Activated naive CD8-positive, alpha-beta T cell treated with anti-CD3 and anti-CD28 coated beads, Interleukin-2, amount 50 U/mL, for 24 hours (primary cell): ENCODE measurements at places on chromosomes 16 and 17.
A peak's percentile ranks its signal among the peaks of the same experiment; 100 is the strongest.

DNA sequence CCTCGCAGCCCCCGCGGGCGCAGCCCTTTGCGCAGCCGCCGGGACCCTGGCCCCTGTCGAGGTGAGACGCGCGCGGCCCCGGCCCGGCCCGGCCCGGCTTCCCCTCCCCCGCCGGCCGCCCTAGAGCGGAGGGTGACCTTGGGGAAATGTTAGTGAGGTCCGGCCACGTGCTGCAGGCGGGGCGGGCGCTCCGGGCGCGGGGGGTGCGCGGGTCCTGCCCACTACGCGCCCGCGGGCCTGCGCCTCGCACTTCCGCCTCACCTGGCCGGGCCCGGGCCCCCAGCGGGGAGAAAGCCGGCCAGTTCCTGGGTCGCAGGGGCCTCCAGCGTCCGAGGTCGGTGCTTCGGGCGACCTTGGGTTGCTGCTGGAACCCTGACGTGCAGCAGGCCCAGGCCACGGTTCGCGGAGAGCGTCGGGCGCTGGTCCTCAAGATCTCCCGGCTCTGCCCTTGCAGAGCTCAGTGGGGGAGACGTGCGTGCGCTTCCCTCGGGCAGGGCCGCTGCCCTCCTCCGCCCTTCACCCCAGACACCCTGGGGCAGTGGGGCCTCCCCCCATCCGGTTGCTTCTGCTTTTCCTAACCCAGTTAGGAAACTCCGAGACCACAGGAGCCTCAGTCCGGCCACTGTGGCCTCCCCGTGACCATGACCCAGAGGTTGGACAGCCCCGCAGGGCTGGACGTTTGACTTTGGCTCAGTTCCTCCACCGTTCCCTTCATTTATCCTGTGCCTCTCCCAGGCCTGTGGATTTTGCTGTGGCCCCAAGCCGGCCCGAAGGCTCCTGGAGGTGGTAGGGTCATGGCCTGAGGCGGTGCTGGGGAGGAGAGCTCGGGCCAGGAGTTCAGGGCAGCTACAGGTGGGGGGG is 791 bp downstream of the MCRIP2 start:
- DNase-seq, result peak; percentile 50

GRCh38 chr17:5485270-5486205 is at the start of gene DERL2:
TSS of gene DERL2 (minus strand) at chr17:5486178. CDS start at chr17:5486161, 17 bp downstream.
- no peak for DNase-seq

DNA sequence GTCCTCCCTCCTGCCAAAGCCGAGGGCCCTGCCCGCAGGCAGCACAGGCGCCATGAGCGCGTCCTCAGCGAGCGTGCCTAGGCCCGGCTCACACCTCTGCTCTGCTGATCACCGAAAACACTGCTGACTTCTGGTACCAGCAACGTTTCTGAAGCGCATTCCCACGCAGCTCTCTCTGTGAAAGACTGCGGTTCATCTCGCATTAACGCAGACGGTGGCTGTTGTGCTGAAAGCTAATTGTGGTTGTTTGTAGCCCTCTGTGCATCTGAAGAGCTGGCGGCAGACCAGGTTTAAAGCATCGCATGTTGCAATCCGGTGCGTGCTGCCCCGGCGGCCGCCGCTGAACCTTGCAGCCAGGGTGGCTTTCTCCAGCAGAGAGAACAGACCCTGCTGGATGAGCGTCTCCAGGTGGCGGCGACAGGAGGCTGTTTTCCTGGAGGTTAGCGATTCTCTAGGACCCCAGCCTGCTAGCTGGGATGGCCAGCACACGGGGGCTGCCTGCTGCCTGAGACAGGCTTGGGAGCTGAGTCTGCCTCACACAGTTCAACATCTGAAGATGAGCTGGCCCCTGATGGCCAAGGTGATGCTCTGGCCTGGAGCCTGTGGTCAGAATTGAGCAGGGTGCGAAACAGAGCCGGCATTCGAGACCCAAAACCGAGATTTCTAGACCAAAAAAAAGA is 49.8 kb upstream of the CHMP6 start:
- DNase-seq, result no peak

- DNase-seq, result no peak
Observed at GRCh38 chr17:81901167-81902022, 643 bp upstream of the NPB start.

DNA sequence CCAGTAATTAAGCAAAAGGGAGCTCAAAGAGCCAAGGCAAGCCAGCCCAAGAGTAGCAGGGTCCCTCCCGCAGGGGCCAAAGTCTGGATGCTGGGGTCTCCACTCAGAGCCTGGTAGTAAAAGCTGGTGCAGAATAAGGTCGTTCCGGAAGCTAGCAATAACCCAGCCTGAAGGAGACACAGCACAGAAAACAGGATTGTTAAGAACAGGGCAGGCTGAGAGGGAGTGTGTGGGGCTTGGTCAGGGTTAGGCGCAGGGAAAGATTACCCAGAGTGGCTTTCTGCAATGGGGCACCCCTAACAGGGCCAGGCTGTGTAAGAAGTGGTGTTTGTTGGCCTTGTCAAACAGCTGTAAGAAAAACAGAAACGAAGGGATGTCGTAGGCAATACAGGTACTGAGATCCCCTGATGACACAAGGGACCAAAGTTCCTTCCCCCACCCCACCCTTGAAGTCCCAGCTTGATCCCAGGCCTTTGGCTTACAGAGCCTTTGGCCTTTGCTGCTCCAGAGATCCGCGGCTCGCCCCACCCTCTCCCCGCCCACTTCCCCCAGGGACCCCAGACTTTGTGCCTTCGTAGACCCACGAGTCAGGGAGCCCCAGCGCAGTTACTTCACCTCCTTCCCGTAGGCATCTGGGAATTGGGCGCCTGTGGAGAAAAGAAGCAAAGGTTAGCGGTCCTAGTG is 712 bp downstream of the TMEM256 start:
- DNase-seq, result peak; percentile 43

DNA sequence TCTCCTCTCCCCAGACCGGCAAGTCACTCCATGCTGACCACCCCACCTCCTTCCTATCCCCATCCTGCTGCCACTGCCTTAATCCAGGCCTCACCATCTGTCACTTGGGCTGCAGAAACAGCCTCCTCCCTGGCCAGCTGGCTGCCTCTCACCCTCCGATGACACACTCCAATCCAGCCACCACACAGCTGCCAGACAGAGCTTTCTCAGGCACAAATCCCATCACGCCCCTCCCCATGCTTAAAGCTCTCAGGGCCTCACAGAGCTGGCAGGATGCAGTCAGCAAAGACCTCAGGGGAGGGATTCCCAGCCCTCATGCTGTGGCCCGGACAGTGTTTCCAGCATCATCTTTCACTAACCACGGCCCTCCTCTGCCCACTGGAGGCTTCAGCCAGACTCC is 13.7 kb downstream of the CAMKK1 start:
- no peak for DNase-seq

- no peak for DNase-seq
Observed at GRCh38 chr17:10265100-10265810, 66.8 kb upstream of the GAS7 start.
